NCI-H774 (cell line): ENCODE measurements at places on chromosomes 3 and 15.

DNA sequence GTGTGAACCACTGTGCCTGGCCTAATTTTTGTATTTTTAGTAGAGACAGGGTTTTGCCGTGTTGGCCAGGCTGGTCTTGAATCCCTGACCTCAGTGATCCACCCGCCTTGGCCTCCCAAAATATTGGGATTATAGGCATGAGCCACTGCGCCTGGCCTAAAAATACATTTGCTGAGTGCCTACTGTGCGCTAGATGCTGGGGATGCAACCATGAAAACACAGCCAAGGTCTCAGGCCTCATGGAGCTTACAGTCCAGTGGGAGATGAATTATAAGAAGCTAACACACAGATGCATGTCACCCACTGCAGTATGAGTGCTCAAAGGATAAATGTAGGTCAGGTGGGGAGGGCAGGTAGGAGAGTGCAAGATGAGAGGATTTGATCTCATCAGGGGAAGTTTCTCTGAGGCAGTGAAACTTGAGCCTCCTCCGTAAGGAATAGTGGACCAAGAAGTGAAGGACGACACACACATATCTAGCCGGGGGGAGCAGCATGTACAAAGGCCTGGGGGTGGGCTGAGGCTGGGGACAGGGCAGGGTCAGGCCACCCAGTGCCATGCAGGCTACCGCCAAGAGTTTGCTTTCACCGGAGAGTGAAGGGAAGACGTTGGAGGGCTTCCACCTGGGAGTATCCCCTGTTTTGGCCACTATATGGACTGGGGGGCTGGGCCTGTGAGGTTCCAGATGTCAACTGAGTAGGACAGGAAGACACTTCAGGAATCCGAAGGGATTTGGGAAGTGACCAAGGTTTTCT is 24.3 kb downstream of the IRAK2 start:
- no peak for DNase-seq

DNA sequence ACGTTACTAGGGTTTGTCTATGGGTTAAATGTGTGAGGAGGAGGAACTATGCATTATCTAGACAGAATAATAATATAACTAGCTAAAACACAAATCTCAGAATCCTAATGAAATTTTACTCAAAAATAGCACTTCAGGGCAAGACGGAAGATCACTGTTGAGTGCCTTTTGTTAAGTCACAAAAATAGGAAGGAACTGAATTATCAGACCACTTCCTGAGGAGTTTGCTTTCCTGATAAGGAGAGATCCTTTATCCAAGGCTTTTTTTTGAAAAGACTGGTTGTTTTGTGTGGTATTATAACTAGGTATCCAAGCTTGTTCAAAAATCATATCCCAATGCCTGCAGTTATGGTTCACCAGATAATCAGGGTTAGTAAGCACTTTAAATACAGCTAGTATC is 34.6 kb downstream of the NR2E3 start:
- no peak for DNase-seq

DNA sequence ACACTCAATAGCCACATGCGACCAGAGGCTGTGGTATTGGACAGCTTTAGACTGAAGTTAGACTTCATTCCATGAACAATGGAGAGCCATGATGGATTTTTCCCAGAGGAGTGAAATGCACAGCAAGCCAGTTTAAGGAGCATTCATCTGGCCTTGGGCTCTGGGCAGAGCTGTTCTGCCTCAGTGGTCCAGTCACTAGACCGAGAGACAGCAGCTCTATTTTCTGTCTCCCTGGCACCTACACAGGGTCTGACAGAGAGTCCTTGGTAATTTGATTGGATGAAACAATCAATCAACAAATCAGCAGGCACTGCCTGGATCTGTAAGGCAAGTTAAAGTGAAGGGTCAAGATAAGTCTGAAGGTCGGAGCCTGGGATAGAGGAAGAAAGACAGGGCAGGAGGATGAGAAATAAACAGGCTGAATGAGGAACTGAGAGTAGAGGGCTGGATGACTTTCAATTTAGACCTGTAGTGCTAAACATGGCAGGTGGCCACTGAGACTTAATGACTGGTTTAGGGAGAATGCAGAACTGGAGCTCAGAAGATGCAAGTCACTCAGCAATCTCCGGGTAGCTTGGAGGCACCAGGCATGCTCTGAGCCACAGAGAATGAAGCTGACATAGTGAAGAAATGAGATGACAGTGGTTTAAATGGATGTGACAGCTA is 98.5 kb upstream of the SLC25A36 start:
- no peak for DNase-seq

GRCh38 chr3:141234283-141234682 is 2.7 kb downstream of the PXYLP1 start:
- DNase-seq = no peak

DNA sequence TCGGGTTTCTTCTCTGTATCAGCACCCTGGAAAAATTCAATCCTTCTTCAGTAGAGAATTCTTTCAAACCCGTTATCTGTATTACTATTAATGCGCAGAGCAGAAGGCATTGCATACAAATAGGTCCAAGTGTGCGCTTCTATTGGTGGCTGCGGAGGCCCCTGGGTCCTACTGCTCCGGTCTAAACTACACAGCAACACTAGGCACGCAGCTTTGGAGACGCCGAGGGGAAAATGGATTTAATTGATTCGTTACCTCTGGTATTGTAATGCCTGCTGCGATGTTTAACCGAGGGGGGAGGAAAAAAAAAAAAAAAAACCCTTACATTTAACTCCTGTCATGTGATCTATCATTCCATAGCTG is at the start of gene ROBO1:
TSS of gene ROBO1 (minus strand) at position 94 of the 363 bp plus-strand sequence.
- DNase-seq = no peak

GRCh38 chr15:68586274-68586961 is 7.6 kb downstream of the CORO2B start:
- no peak for DNase-seq

DNA sequence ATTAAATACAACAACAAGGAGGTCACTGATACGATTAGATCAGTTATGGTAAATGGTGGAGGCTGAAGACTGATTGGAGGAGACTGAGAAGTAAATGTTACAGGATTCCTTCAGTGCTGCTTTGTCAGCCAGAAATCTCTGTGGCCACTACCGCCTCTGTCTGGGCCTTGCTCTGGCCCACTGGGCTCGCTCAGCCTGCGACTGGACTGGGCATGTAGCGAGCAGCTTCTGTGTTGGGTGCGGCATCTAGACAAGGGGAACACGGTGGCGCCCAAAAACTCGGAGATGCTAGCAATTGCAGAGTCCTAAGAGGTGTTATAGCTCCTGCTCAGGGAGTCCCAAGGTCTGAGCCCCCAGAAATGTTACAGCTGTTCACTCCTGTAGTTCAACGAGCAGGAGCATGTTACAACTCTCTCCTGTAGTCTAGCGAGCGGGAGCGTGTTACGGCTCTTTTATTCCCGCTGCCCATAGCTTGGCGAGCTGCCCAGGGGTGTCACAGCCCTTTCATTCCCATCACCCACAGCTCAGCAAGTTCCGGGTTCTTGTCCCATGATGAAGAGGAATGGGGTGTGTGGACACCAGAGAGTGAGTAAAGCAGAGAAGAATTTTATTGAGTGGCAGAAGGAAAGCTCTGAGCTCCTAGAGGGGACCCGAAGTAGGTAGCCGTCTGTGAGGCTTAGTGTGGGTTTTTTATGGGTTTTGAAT is 24.7 kb downstream of the SLC15A2 start:
- no peak for DNase-seq

GRCh38 chr3:109070211-109070610 is 47.7 kb downstream of the MORC1 start:
- no peak for DNase-seq

DNA sequence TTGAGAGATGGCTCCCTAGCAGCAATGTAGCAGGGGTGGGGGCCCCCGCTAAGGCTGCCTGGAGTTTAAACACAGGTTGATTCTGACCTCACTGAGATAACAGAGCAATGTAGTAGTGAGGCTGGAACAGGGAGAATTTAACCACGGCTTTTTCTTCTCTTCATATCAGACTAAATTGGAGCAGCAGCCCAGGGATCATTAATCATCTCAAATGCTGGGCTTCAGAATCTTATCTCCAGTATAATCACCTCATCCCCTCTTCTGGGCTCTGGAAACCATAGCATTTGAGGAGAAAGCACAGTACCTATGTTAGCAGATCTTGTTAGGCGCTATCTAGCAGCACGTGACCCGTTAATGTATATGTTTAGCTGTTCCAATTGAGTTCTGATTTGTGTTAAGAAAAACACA is 25.4 kb upstream of the DET1 start:
- DNase-seq = no peak

DNA sequence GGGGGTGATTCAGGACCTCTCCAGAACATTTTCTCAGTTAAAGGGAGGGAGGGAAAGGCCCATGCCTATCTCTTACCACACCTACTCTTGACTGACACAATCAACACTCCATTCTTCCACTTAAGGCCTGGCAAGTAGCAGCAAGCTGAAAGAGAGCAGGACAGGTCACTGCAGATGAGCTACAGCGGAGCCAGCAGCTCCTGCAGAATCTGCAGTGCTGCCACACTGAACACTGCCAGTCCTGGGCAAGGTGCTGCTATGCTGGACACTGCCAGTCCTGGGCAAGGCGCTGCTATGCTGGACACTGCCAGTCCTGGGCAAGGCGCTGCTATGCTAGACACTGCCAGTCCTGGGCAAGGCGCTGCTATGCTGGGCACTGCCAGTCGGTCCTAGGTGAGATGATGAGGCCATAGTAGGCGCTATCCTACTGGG is 143.7 kb downstream of the MYLK start:
- no peak for DNase-seq

DNA sequence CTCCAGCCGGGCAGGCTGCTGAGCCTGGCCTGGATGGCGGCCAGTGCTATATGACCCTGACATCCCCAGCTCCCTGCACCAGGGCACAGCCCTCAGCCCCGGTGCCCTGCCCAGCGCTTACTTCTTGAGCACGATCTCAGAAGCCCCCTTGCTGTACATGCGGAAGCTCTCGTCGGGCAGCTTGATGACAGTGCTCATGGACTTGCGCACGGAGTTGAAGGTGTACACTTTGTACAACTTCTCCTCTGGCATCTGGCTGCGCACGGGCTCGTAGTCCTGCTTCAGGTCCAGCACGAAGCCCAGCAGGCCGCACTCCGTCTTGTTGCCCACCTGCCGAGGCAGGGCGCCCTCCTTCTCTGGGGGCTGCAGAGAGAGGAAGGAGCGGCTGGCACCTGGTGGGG is 38.8 kb upstream of the SEC13 start:
- no peak for DNase-seq

DNA sequence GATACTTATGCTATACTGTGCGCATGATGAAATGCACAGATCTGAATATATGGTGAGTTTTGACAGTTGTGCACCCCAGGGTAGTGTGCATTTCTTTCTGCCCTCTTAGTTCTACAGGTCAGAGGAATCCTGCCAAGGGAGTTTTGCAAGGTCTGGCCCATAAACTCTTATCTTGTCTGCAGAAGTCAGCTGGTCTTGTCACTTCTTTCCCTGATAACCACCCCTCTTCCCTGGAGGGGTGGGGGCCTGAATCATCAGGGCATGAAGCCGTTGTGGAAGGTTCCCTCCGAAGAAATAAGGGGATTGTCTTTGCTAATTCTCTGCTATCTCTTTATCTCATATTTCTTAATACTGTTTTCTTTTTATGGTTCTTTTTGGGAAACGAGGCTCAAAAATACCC is 30.4 kb downstream of the TRIM71 start:
- no peak for DNase-seq

- DNase-seq = no peak
Measured at GRCh38 chr3:150890831-150891230, 14.4 kb downstream of the MINDY4B start.

DNA sequence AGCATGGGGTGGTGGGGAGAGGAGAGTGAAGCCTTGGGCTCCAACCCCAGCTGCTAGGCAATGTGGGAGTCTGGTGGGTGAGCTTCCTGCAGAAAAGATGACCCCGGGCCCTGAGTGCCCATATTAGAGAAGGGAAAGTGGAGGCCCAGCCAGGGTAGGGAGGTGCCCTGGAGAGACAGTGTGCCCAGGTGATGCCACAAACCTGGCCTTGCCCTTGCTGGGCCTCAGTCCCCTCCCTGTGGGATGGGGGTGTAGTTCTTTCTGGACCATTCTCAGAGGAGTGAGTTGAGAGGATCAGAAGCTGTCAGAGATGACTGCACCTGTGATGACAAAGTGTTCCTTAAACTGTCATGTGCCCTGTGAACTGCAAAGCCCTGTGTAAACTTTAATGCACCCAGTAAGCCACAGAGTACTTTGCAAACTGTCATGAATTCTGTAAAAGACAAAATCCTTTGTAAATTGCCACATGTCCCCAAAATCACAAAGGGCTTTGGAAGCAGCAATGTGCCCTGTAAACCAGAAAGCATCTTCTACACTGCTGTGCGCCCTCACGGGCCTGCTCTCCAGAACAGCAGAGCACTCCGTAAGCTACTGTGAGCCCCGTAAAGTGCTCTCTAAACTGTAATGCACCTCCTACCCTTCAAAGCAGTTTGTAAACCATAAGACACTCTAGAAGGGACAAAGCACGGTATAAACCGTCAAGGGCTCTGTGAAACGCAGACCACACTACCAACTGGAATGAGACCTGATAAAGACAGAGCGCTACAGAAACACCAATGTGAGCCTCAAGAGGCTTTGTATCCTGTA is 51.3 kb upstream of the FGD5 start:
- DNase-seq = no peak

DNA sequence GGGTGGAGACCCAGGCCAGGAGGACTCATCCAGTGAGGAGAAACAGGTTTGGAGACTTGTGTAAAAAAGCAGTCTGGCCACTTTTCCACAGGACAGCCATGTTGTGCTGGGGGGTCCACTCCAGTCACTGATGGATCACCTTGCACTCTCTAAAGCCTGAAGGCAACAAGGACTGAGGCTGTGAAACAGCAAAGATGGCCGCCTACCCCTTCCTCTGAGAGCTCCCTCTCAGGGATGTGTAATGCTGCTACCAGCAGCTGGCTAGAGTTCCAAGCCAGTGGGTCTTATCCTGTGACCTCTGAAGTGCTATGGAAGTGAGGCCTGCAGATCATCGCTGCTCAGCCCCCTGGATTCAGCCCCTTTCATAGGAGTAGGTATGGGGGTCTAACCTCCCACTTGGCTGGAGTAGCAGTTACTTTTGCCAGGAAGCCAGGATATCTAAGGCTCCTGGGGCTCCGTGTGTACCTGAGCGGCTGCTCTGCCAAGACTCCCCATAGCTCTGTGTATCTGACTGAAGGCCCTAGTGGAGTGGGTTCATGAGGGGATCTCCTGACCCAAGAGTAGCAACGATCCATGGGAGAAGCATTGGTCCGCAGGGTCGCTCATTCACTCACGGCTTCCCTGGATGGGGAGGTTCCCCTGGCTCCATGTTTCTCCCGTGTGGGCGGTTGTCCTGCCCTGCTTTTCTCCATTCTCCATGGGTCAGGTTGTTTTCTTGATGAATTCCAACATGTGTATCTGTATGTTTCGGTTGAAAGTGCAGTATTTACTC is 69.9 kb upstream of the TNFSF10 start:
- no peak for DNase-seq

DNA sequence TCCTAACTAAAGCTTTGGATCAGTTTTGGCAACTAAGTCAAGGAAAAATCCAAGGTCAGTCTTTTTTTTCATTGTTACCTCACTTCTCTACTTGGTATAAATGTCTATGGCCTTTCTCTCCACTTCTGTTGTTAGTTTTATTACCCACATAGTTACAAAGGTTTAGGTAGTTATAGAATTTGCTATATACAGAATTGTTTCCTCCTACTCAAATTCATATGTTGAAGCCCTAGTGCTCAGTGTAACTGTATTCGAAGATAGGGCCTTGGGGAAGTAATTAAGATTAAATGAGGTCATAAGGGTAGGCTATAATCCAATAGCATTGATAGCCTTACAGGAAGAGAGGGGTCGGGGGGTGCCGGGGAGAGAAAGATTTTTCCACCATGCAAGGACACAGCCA is 19.7 kb upstream of the STIMATE start:
- no peak for DNase-seq
